RWPE1 (cell line): ENCODE measurements at places on chromosomes 6 and 20.

- peak; percentile 80 for DNase-seq
These were observed 121.4 kb downstream of the ATXN1 start for GRCh38 chr6:16639684-16640480.

DNA sequence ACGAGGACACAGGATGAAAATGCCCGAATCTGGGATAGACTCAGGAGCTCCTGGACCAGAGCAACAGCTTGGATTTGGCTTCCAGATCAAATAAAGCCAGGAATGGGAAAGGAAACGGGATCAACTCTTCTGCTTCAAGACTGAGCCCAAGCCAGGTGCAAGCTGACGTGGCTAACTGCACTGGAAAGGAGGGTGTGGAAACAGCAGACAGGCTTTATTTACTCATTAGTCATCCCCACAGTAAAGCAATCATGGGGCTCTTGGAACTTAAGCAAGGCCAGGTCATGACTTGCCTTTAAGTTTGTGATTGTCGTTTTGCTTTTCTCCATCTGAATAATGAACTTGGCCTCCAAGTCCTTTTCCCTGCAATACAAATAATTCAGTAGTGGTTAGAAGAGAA, 45.2 kb downstream of the KIF16B start:
- peak; percentile 97 for DNase-seq

- no peak for DNase-seq
These were observed 29.1 kb upstream of the PDE10A start for GRCh38 chr6:165692106-165692653.

DNA sequence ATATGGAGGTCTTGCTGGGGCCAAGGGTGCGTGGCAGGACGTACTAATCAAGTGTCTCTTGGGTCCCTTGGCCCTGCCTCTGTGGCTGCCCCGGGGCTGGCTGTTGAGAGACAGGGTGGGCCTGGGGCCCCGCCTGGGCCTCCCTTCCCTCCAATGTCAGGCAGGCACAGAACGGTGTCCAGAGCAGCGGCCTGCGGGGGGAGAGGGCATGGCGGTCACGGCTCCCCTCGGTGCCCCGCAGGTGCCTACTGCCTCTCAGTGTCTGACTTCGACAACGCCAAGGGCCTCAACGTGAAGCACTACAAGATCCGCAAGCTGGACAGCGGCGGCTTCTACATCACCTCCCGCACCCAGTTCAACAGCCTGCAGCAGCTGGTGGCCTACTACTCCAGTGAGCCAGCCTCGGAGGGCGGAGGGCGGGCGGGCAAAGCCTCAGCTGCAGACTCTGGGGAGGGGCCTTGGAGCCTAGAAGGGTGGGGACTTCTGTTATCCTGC, 50.0 kb downstream of the SRC start:
- no peak for DNase-seq

- peak; percentile 26 for DNase-seq
These were observed 243.0 kb downstream of the BMP2 start for GRCh38 chr20:7010527-7010926.
